Natural killer cell treated with Interleukin-12 subunit alpha and Interleukin-12 subunit beta and Interleukin-15 and Interleukin-18, amount 100 ng/mL, for 72 hours (primary cell): ENCODE measurements at places on chromosomes 6 and 20.

DNA sequence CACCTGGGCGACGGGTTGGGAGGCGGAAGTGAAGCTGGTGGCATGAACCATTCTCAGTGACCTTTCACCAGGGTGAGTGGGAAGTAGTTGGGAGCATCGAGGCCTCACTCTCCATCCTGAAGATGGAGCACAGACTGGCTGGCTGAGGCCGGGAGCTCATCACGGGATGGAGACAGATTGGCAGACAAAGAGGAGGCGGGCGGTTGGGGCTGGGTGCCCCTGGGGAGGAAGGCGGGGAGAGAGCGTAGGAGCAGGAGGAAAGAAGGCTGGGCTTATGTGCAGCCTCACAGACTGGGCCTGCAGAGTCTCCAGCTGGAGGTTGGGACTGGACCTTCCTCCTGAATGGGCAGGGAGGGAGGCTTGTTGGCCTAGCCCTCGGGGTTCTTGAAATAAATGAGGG, 44.2 kb upstream of the SCRT2 start:
- DNase-seq: no peak

DNA sequence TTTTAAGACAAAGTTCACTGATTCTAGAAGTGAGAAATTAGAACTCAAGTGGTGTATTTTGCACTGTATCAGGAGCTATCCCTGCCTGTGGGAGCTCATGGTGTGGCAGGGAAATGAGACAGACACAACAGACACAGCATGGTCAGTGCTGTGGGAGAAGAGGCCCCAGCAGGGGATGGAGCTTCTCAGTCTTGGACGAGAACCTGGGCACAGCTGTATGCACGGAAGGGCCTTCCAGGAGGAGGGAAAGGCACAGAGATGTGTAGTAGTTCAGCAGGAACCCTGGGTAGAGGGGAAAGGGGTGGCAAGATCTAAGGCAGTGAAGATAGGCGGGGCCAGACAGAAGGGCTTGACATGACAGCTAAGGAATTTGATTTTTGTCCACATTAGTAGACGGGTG, 48.8 kb upstream of the KIF25 start:
- DNase-seq: no peak

DNA sequence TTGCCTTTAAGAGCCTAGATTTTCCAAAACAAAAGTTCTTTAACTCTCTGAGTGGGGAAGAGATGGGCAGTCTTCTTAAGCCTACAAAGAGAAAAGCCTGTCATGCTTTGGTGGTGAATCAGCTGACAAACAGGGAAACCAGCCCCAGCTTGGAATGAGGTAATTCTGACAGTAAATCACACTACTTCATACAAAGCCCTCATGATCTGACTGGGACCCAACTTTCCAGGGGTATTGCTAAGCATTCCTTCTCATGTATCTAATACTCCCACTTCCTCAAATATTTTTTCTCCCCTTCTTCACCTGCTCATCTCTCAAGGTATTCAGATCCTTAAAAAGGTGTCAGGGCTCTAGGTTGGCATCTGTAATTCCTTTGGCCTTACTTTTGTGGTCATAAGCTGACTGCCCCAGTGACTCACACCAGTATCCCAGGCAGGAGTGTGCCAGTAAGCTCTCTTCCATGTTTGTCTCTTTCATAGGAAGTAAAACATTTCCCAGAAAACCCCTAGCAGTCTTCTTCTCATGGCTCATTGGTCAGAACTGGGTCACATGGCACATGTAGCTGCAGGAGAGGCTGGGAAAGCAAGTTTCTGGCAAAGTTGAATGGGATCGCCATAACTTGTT, 15.0 kb upstream of the TBC1D22B start:
- no peak for DNase-seq

GRCh38 chr20:60057866-60058807, 99.9 kb downstream of the CDH26 start:
- DNase-seq: peak; percentile 74

- DNase-seq: no peak
Measured at GRCh38 chr6:101462576-101462975, 69.1 kb downstream of the GRIK2 start.

GRCh38 chr20:32354592-32355416, 3.3 kb upstream of the ASXL1 start:
- no peak for DNase-seq
